ENCODE measurements at places on chromosomes 16 and 17.

DNA sequence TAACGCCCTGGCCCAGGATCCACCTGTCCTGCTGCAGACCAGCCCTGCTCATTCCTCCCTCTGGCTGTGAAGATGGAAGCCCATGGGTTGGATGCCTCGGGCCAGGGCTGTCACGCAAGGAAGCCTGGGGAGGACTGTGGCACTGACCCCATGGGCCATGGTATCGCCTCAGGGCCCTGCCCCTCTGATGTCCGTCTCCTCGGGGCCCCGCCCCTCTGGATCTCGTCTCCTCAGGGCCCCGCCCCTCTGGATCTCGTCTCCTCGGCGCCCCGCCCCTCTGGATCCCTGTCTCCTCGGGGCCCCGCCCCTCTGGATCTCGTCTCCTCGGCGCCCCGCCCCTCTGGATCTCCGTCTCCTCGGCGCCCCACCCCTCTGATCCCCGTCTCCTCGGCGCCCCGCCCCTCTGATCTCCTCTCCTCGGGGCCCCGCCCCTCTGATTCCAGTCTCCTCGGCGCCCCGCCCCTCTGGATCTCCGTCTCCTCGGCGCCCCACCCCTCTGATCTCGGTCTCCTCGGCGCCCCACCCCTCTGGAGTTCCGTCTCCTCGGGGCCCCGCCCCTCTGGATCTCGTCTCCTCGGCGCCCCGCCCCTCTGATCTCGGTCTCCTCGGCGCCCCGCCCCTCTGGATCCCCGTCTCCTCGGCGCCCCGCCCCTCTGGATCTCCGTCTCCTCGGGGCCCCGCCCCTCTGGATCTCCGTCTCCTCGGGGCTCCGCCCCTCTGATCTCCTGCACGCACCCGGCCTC lies 24.0 kb downstream of the METRNL start:
- DNase-seq: no peak

- DNase-seq: no peak
These were observed 2.2 kb upstream of the ATP6V0A1 start for GRCh38 chr17:42456223-42457106.

DNA sequence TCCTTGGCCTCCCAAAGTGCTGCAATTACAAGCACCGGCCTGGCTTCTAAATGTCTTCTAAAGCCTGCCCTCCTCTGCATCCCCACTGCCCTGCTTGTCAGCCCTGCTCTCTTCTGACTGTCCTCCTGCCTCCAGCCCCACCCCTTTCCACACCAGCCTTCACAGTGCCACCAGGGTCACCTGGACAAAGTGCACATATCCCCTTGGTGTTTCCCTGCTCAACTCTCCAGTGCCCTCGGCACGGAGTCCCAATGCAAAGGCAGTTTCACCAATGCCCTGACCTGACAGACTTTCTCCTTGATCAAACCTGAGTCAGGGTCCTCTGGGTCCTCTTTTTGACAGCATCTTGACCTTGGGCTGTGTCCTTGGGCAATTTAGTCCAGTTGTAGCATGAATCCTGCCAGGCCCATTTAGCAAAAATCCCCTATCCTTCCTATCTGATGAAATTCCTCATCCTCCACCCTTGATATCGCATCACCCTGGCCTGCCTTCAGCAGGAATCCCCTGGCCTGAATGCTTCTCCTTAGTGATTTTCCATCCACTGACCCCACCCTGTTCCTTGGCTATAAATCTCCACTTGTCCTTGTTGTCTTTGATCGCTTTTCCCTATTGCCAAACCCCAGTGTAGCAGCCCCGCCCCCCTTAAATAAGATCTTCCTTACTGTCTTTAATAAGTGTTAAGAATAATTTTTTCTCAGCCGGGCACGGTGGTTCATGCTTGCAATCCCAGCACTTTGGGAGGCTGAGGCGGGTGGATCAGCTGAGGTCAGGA lies 42.7 kb upstream of the ETV4 start:
- DNase-seq: no peak

DNA sequence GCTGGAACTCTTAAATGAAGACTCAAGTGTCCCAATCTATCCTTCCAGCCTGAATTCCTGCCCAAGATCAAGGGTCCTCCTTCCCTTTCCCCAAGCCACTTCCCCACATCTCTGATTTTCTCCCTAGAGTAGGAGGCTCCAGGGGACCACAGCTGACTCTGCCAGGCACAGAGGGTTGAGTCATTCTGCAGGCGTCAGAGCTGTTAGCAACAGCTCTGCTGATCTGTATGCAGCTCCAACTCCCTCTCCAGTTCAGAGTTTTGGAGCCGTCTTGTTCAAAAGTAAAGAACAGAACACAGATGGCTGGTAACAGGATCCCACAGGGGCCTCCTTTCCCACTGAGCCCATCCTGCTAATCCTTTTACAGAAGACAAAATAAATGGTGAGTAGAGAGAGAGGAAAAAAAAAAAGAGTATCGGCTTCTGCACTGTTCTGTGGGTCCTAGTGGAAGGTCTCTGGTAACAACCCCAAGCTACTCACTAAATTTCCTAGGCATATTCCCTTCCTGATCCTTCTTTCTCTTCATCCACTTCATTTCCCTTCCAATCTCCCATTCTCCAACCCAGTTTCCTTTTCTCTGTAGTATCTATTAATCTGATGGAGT lies 13.4 kb upstream of the TAOK1 start:
- peak; percentile 58 for DNase-seq

DNA sequence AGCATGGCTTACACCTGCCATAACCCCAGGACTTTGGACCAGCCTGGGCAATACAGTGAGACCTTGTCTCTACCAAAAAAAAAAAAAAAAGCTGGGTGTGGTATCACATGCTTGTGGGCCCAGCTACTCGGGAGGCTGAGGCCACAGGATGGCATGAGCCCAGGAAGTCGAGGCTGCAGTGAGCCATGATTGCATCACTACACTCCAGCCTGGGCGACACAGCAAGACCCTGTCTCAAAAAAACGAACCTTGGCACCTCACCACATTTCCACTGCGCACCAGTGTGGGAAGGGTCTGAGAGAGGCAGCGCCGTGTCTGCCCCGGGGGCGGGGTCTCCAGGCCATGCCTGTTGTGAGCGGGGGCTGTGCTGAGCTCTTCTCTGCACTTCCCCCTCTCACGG lies 6.3 kb downstream of the ACSF3 start:
- DNase-seq: no peak

GRCh38 chr17:596763-597644 lies 117.6 kb downstream of the VPS53 start:
- no peak for DNase-seq

GRCh38 chr17:77819497-77819896 lies 139.0 kb upstream of the TNRC6C start:
- no peak for DNase-seq

DNA sequence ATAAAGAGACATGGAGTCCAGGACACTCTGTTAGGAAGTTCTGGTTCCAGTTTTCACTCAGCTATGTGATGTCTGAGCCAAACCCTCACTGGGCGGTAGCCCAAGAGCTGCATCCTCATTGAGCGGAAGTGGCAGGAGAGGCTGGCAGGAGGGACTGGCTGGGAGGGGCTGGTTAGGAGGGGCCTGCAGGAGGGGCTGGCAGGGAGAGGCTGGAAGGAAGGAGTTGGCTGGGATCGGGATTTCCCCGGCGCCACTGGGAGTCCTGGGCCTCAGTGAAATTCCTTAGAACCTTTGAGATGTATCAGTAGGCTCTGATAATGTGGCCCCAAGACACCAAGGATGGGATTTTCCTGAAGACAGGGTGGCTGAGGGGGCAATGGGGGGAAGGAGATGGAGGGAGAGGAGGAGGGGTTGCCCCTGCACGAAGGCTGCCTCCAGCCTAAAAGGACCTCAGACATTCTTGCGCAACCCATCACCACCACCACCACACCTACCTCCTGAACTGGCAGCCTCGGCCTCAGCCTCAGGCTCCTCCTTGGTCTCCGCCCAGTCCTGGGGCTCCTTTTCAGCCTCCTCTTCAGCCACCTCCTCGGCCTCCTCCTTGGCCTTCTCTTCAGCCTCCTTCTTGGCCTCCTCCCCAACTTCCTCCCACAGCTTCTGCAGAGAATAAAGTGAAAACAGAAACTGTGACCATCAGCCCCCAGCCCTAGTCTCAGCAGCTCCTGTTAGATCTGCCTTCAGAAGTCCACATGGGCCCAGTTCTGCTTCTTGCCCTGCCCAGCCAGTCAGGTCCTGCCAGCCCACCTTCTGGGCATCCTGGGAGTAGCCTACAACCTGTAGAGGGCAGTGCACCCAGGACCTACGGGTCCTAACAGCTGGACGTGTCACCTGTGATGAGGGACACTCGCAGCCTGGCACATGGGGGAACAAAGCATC lies 31.7 kb downstream of the CNGB1 start:
- DNase-seq: peak; percentile 82

DNA sequence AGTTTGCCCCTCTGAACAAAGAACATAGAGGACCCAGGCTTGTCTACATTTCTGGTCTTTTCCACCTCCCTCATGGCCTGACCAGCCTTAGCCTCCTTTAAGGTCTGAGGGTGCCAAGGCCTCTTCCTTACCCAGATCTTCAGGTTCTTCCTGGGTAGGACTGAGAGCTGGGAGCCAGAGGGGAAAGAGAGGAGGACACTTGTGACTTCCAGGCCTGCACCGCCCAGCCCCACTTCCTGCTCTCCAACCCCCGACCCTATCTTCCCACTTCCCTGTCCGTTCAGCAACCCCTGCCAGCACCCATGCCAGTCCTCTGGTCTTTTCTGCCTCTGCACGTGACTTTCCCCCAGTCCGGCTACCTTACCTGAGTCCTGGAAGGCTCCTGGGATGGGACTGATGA lies 534 bp downstream of the PRSS36 start:
- DNase-seq: no peak

GRCh38 chr17:74471341-74471740 lies 4.9 kb downstream of the CD300A start:
- DNase-seq: no peak

DNA sequence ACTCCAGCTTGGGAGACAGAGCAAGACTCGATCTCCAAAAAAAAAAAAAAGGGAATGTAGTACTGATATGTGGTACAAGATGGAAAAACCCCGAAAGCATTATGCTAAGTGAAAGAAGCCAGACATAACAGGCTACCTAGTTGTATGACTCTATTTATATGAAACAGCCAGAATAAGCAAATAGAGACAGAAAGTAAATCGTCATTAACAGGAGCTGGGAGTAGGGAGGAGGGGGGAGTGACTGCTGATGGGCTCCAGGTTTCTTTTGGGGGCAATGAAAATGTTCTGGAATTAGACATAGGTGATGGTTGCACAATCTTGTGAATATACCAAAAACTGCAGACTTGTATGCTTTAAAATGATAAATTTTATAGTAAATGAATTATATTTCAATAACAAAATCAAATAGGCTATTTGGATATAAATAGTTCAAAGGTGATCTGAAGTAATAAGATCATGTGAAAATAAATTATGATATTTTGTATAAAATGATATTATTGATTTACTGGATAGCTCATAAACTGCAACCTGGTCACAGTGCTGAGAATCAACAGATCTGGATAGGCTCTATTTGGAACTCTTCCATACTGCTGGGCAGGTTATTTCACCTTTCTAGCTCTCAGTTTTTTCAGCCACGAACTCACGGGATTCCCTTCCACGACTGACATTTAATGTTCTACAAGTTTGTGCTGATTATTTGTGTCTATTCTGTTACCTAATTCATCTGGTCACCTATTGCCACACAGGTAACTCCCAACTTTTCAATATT lies 27.1 kb downstream of the ZNF652 start:
- DNase-seq: no peak

DNA sequence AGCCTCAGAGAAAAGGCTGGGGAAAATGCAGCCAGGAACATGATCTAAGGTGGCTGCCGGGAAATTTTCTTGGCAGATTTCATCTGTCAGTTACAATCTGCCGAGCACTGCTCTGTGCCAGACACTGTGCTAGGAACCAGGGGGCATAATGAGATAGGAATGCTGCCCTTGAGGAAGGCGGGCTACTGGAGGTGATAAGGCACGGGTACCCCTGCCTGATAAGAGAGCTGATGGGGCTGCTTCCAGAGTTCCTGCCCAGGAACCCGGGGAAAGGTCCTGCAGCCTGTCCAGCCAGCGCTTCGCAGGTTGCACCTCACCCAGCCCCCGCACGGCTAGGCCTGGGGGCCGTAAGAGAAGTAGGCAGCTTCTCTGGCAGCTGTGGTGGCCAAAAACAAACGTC lies 3.1 kb downstream of the SCNN1G start:
- DNase-seq: no peak

DNA sequence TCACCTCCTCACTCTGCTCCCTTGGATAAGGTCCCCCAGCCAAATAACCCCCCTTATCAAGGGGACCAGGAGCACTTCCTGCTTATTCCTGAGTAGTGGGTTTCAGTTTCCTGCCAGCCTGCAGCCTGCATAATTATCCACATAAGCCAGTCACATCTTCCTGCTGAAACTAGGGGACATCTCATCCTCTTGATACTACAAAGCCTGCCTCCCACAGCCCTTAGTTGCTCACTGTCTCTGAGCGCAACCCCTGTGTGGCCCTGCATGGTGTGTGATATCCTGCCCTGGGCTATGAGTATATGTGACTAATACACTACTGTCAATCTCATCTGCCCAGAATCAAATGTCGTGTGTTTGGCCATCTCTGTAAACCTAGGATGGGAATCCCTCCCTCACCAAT lies 8.0 kb upstream of the XYLT2 start:
- no peak for DNase-seq

DNA sequence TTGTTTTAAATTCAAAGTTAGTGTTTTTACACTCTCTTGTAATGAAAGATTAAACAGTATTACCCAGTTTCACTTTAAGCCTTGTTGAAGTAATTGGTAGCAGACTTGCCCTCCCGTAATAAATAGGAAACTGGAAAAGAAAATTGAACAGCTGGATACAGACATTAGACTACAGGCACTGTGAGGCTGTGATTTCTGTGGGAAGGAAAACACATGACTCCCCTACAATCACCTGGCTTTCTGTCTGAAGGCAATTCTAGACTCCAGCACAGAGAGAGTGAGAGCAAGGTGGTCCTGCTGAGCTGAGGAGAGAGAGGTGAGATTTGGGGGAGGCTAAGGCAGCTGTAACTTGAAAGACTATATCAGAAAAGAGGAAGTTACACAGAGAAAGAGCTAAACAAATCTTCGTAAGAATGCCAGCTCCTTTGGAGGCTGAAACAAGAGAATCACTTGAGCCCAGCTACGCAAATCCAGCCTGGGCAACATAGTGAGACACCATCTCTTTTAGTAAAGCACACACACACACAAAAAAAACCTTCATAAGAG lies 57.8 kb upstream of the CDYL2 start:
- no peak for DNase-seq

DNA sequence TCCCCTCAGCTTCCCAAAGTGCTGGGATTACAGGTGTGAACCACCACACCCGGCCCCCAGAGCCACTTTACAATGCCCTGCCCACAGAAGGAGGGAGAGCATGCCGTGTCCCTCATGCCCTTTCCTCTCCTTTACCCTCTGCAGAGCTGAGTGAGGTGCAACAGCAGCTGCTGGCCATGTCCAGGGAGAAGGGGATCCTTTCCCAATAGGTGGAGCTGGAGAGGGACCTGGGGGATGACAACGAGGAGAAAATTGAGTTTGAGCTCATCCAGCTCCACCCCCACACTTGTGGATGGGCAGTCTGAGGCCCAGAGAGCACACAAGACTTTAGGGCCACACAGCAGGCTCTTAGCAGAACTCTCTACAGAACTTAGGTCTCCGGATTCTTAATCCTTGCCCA lies 7.9 kb upstream of the GSDMA start:
- DNase-seq: no peak
